Pancreas (tissue), 10 donors: ENCODE measurements at places on chromosomes 6 and 20. TPM values are rescaled to one million over a fixed set of nuclear protein-coding genes. Genes with fewer than 3 reads are reported as not detected.
A peak's percentile ranks its signal among the peaks of the same experiment; 100 is the strongest.

The LAMA5 gene
- total RNA-seq: 62.9 TPM

The FGD2 gene
- total RNA-seq: 1.0 TPM

DNA sequence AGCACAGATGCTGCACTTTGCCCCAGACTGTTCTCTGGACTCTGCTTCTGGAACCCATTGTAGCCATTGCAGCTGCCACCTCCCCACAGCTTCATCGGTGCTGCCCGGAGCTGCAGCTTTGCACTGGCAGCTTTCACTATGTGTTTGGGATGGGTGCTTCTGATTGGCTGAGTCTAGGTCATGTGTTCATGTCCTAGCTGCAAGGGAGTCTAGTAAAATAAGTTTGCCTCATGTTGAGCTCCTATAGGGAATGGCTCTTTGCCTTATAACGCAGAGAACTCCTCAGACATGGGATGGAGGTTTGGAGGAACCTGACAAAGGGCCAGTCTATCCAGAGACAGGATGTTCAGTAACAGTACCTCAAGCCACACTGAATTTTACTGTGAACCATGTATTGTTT, 268.0 kb downstream of the BMP7 start:
- no peaks in the 10 kb centered on the region for H3K4me1 ChIP-seq
- no peaks in the 10 kb centered on the region for H3K27me3 ChIP-seq
- no peak overlapping the region for H3K27ac ChIP-seq
- DNase-seq: no peak

DNA sequence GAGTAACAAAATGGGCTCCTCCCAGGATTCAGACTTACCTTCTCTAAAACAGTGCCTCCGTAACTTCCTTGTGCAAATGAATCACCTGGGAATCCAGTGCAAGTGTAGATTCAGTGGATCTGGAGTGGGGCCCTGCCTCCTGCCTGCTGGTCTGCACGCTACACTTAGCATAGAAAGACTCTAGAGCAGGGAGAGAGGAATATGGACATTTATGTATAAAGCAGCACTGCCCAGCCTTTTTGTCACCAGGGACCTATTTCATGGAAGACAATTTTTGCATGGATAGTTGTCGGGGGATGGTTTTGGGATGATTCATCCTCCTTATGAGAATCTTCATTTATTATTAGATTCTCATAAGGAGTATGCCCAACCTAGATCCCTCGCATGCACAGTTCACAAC, 42.3 kb upstream of the L3MBTL3 start:
- DNase-seq: no peak
- no peaks in the 10 kb centered on the region for H3K4me1 ChIP-seq
- no peaks in the 10 kb centered on the region for H3K27me3 ChIP-seq
- H3K27ac ChIP-seq: no peak overlapping the region
- H3K4me3 ChIP-seq: no peak overlapping the region

The SLC22A16 gene
- total RNA-seq: 0.22 TPM

The MDFI gene
- 1.3 TPM for total RNA-seq

DNA sequence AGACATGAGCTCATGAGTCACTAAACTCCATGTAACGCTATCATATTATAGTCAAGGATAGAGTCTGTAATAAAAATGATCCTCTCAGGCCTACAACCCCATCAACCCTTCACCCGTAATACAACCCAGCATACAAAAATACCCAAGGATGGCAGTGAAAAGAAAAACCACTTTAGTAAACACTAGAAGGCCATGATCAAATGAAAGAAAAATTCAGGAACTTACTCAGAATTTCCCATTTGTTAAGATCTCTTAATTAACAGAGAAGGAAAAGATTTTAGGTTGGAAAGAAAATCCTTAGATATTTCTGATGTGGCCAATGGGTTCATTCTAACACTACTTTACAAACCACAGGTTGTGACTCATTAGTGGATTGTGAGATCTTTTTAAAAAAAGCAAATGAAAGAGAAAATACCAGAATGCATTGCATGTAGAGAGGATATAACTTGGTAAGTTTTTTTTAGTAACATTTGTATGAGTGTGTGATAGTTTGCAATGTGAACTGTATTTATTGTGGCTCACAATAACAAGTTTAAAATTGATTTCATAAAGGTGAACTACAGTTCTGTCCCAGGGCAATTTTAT, 8.0 kb upstream of the UBE2J1 start:
- H3K4me3 ChIP-seq: no peak overlapping the region
- no peaks in the 10 kb centered on the region for H3K4me1 ChIP-seq
- no peak for DNase-seq
- no peaks in the 10 kb centered on the region for H3K27me3 ChIP-seq
- no peaks in the 10 kb centered on the region for H3K36me3 ChIP-seq
- no peak overlapping the region for H3K27ac ChIP-seq

DNA sequence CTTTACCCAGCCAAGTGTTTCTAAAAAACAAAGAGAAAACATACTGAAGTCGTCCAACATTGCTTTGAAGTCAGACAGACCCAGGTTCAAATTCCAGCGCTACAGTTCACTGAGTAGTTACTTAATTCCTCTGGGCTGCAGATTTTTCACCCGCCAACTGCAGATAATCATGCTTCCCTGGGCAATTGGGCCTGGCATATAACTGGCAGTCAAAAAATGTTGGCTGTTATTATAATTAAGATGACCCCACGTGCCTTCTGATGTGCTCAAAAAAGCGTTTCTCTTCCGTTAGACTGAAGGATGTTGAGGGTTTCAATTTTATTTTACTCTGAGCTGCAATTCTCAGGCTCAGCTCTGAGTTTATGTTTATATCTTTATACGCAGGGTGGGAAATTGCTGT, 156.1 kb upstream of the CITED2 start:
- H3K4me1 ChIP-seq: peaks cover 12% of the 10 kb centered on the region
- no peaks in the 10 kb centered on the region for H3K36me3 ChIP-seq
- H3K4me3 ChIP-seq: no peak overlapping the region
- no peak overlapping the region for H3K27ac ChIP-seq
- DNase-seq: no peak

- H3K4me3 ChIP-seq: no peak overlapping the region
- H3K4me1 ChIP-seq: no peaks in the 10 kb centered on the region
- no peaks in the 10 kb centered on the region for H3K27me3 ChIP-seq
- no peak for DNase-seq
These were observed 34.5 kb downstream of the BMP7 start for GRCh38 chr20:57231951-57232428.

The NHSL1 gene
- 14.0 TPM for total RNA-seq

DNA sequence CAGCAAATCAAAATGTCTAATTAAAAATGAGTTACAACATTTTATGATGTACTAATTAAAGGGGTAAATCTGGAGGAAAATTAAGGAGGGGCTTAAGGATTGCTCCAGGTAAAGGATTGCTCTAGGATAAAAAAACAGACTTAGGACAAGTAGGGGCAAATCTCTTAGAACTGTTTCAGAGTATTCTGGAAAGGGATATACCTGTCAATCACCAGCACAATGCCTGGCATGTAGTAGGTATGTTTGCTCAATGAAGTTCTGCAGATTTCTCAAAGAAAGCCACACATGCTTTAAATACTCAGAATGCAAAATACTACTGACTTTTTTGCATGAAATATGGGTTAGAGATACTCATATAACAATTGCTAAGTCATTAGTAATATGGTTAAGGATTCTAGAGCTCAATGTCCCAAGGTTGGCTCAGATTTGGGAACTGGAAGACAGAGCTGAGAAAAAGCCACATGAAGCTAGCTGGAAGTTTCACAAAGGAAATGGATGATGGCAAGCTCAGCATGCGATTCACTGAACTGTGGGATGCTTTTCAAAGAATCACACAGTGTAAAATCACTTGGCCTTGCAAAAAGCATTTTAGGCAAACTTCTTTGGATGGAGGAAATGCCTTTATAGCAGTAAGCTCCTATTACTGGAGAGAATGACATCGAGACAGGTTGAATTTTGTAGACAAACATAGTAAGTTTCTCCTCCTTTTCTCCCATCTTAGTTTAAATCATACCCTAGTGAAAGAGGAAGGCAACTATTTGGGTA, 72.8 kb downstream of the MAP3K5 start:
- peaks cover 31% of the 10 kb centered on the region for H3K4me1 ChIP-seq
- H3K27ac ChIP-seq: no peak overlapping the region
- DNase-seq: no peak
- no peak overlapping the region for H3K4me3 ChIP-seq
- no peaks in the 10 kb centered on the region for H3K36me3 ChIP-seq

- no peaks in the 10 kb centered on the region for H3K36me3 ChIP-seq
- H3K4me1 ChIP-seq: no peaks in the 10 kb centered on the region
- DNase-seq: no peak
These were observed 85.8 kb downstream of the DZANK1 start for GRCh38 chr20:18380908-18381529.

DNA sequence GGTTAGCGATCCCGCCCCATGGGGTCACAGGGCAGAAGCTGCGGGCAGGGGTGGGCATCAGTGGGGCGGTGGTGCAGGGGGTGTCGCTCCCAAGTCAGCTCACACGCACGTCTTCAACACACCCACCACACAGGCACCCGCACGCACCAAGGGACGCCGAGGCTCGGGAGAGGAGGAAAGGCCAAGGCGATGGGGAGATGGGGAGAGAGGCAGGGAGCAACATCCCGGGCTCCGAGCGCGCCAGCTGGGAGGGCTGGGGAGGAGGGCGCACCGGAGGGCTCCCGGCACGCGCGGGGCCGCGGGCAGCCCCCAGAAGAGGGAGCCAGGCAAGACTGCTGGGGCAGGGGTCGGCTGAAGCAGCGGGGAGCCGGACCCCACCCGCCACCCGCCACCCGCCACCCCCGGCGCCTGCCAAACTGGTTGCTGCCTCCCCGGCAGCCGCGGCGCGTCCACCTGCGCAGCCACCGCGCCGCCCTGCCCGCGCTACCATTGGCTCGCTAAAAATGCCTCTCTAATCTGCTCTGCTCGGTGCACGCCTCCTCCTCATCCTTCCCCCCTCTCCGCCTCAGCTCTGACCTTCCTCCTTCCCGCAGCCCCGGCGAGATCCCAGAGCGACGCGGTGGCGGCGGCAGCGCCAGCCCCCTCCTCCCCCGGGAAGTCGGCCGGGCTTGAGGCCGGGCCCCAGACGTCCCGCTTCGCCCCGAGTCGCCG, at the start of gene PACSIN1:
Gene PACSIN1, plus strand, starts transcription at position 546 of the 711 bp plus-strand sequence. CDS start 60,230 bp downstream, outside the sequence.
- peak within 1 kb of the TSS; percentile 33 for H3K4me3 ChIP-seq
- H3K36me3 ChIP-seq: no peaks in the 10 kb centered on the region
- DNase-seq: no peak
- no peak within 1 kb of the TSS for H3K27ac ChIP-seq
- H3K4me1 ChIP-seq: no peaks in the 10 kb centered on the region

DNA sequence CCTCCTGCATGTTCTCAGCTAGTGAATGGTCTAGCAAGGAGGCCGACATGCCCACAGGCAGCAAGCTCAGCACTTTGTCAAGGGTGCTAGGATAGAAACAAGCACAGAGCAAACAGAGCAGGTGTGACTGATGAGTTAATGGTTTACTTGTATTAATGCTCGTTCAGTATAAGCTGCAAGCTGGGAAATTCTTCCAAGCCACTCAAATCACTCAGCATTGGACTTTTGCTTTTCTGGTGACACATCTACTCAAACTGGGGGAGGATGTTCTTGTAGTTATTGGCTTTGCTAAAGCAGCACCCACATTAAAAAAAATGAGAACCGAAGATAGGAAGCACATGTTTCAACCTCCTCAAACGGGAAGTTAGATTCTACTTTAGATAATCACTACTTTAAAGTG, 43.1 kb upstream of the NEDD9 start:
- peak; percentile 20 for DNase-seq
- no peak overlapping the region for H3K27ac ChIP-seq
- no peaks in the 10 kb centered on the region for H3K27me3 ChIP-seq
- no peaks in the 10 kb centered on the region for H3K36me3 ChIP-seq

The PLCB1 gene
- total RNA-seq: 12.8 TPM

The FKBP1C gene
- total RNA-seq: 0.37 TPM

DNA sequence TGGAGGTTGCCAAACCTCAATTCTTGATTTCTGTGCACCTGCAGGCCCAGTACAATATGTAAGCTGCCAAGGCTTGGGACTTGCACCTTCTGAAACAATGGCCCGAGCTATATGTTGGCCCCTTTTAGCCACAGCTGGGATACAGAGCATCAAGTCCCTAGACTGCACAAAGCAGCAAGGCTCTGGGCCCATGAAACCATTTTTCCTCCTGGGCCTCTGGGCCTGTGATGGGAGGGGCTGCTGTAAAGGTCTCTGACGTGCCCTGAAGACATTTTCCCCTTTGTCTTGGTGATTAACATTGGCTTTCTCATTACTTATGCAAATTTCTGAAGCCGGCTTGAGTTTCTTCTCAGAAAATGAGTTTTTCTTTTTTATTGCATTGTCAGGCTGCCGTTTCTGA, 40.5 kb upstream of the SLC35F1 start:
- DNase-seq: no peak
- H3K27ac ChIP-seq: no peak overlapping the region
- no peaks in the 10 kb centered on the region for H3K36me3 ChIP-seq

DNA sequence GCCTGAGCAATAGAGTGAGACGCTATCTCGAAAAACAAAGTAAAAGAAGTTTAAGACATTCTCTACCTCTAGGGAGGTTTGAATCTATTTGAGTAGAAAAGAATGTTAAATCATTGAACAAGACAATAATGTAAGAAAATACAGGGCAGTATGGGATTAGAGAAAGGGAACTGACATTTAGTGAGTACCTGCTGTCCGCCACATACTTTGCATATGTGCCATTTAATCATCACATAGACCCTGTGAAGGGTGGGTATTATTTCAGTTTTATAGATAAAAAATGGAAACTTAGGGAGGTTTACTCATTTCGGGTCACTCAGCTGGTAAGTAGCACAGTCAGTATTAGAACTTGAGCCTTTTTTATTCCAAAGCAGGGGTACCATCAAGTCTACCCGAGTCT, 31.4 kb downstream of the STK4 start:
- no peak overlapping the region for H3K4me3 ChIP-seq
- H3K27ac ChIP-seq: no peak overlapping the region
- H3K4me1 ChIP-seq: no peaks in the 10 kb centered on the region
- H3K36me3 ChIP-seq: no peaks in the 10 kb centered on the region
- H3K27me3 ChIP-seq: no peaks in the 10 kb centered on the region
- no peak for DNase-seq

The ZSCAN23 gene
- 3.3 TPM for total RNA-seq

DNA sequence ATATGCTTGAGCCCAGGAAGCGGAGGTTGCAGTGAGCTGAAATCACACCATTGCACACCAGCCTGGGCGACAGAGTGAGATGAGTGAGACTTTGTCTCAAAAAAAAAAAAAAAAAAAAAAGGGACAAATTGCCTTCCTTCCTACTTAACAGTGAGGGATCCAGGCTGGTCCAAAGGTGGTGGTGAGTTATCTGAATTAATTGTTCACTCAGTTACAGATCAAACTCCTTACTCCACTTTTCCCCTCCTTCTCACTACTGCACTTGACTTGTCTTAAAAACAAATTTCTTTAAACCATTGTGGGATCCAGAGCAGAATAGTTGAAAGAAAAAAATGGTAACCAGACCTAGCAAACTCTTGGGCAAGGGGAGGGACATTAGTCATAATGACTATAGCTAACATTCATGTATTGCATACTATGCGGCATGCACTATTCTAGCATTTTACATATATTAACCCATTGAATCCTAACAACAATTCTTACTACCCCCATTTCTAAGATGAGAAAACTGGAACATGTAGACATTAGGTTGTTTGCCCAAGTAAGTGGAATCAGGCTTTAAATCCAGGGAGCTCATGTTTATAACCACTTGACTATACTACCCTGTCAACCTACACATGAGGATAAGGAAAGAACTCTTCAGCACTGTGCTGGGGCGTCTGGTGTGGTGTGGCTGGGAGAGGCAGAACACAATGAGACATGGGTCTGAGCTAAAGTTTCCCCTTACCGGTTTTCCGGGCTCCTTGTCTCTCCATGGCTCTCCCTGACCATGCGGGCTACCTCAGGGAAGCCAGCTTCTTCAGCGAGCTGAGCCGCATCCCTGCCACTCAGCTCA, 1.5 kb downstream of the GPANK1 start:
- H3K36me3 ChIP-seq: no peaks in the 10 kb centered on the region
- no peak overlapping the region for H3K4me3 ChIP-seq
- H3K27me3 ChIP-seq: no peaks in the 10 kb centered on the region
- no peak for DNase-seq

- no peaks in the 10 kb centered on the region for H3K4me1 ChIP-seq
- no peaks in the 10 kb centered on the region for H3K36me3 ChIP-seq
These were observed 370.3 kb upstream of the JARID2 start for GRCh38 chr6:14875481-14876063.
